ENCODE measurements at places on chromosomes 3 and 15. TPM values are rescaled to one million over a fixed set of nuclear protein-coding genes. Genes with fewer than 3 reads are reported as not detected.

Gene COL8A1
- total RNA-seq, result 18.3 TPM

Gene STRIT1
- total RNA-seq, result not detected

Gene LRRC31
- total RNA-seq, result not detected

Gene ONECUT1
- not detected for total RNA-seq

Gene CCDC80
- 281 TPM for total RNA-seq

Gene PLA2G4E
- not detected for total RNA-seq

Gene MEX3B
- total RNA-seq, result 6.0 TPM

Gene BTLA
- 0.16 TPM for total RNA-seq
